ENCODE measurements at places on chromosomes 6 and 20. TPM values are rescaled to one million over a fixed set of nuclear protein-coding genes. Genes with fewer than 3 reads are reported as not detected.
A peak's percentile ranks its signal among the peaks of the same experiment; 100 is the strongest.

The ANKRD6 gene
- 15.8 TPM for total RNA-seq

DNA sequence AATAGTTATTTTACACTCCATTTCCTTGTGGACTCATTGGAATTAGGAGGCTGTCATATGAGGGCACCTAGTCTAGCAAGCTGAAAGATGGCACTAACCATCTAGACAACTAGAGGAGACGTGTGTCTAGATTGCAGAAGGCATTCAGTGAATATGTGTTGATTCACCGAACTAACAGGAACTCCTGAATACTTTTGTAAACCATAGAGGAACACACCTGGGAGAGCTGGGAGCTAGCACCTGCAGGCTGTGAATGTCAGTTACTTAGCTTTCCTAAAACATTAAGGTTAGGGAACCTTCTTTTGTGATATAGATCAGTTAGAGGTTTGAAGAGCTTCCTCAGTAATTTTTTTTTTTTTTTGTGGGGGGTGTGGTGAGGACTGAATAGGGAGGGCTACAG, 7.7 kb downstream of the OPN5 start:
- DNase-seq: no peak

- no peak for DNase-seq
These were observed 3.3 kb upstream of the ZNF337 start for GRCh38 chr20:25699914-25700313.

DNA sequence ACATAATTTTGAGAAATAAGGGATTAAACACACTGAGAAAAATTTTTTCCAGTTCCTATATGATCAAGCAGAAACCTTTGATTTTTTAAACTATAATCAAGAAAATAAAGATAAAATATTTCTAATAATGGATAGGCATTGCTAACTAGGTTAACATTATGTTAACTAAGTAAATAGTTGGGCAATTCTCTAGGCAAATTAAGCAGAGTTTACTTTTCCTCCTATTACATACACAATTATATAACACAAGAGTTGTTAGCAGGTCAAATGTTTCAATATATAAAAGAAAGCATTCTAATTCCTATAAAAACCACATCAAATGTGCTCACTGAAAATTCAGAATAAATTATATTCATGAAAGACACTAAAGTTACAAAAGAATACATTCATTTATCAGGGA, 191.7 kb downstream of the GMDS start:
- DNase-seq: no peak

- no peak for DNase-seq
These were observed 64.4 kb downstream of the CHMP4B start for GRCh38 chr20:33875534-33876026.

DNA sequence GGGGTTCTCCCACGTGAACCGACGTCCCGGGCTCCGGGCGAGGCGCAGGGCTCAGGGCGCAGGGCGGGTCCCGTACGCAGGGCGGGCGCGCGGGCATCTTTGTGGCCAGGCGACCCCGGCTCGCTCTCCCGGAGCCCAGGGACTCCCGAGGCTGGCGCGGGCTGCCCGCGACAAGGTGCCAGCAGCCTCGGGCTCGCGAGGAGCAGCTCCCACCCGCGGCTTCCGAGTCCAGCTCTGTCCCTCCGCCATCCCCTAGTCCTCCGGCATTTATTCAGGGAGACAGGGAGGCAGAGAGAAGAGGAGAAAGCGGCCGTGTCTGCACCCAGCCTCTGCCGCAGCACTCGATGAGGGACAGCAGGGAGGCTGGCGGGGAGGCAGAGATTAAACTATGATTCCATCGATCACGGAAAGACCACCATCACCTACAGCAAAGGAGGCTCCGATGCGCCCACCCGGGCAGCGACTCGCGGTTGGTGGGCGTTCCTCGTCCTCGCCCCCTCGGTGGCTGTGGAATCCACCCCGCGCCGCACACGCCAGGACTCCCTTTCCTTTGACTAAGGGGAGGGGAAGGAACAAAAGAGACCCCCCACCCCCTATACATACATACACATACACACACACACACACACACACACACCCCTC, 1.1 kb downstream of the RGS17 start:
- DNase-seq: peak; percentile 50

DNA sequence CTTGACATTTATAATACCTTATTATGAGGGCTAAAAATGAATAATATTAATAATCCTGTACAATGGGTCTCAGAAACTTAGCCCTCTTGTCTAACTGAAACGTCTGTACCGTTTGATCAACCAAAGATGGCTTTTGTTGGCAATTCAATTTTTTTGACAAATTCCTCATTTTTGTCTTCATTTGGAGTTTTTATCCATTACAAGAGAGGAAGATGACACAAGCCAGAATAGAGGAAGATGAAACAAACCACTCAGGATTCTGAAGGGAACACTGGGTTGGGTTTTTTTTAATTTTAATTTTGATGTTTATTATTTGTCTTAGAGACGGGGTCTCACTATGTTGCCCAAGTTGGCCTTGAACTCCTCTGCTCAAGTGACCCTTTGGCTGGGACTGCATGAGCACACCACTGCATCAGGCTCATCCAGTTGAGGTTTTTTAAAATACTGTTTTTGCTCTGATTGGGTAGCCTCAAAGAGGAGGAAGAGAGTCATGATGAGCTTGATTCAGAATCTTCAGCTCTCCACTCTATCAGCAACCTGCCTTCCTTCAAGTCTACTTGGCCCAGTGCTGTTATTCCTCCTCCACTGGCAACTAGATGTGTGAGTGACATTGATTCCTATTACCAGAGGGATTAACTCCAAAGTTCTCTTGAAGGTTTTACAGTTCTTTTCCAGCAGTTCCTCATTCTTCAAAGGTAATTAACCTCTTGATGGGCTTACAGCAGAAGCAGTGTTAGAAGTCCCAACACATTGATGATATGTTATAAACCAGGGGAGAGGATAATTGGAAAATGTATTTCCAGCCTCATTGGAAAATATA, 71.3 kb downstream of the ATXN1 start:
- no peak for DNase-seq

- DNase-seq: no peak
These were observed 7.2 kb upstream of the NELFCD start for GRCh38 chr20:58973866-58974265.

DNA sequence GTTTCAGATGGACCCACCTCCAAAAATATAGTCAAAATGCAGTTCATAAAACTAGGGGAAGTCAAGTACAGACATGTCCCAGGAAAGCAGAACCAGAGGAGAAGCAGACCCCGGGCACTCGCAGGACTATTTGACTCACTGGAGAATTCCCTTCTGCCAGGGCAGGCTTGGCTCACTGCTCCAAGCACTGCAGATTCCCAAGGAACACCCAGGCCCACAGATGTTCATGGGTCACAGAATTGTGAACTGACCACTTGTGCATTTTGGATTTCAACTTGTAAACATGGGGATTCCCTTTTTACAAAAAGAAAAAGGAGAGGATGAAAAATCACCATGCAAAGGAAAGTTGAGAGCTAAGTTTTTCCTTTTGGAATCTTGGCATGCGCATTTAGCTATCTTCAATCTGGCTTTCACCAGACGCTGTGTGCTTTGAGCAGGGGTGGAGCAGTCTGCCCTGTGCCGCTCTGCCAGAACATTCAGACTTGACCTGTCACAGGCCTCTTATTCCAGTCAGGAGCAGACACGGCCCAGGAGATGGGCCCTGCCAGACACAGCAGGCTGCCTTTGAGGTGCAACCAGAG, 237.5 kb upstream of the TAB2 start:
- DNase-seq: no peak

DNA sequence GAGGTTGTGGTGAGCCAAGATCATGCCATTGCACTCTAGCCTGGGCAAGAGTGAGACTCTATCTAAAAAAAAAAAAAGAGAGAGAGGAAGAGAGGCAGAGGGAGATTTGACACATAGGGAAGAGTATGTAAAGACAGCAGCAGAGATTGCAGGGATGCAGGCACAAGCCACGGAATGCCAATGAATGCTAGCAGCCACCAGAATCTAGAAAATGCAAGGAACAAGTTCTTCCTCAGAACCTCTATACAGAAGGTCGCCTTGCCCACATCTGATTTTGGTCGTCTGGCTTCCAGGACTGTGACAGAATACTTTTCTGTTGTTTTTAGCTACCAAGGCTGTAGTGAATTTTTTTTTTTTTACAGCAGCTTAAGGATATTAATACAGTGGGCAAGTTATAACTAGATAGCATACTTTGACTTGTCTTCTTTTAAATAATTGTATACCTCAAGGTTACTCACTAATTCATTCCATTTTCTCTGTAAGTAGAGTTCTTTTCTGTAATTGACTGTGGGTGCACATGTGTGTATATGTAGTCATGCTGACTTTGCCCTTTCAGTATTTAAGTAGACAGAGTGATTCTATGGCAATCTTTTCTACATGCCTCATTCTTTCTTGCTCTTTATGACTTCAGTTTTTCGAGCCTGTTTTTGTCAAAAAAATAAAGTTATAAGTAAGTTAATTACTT, 402.2 kb downstream of the GJA1 start:
- no peak for DNase-seq

GRCh38 chr6:149909701-149910470, 12.0 kb upstream of the RAET1E start:
- no peak for DNase-seq

GRCh38 chr6:163539101-163539762, 124.7 kb downstream of the QKI start:
- no peak for DNase-seq

DNA sequence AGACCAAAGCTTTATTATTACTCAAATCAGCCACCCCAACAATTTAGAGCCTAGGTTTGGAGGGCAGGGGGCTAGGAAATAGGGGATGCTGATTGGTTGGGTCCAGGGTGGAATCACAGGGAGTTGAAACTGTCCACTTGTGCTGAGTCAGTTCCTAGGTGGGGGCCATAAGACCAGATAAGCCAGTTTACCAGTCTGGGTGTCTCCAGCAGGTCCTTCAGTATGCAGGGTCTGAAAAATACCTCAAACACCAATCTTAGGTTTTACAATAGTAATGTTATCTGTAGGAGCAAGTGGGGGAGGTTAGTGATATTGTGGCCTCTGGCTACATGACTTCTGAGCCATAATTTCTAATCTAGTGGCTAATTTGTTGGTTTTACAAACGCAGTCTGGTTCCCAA, 63.2 kb downstream of the UBR2 start:
- DNase-seq: no peak

- DNase-seq: no peak
These were observed 36.8 kb downstream of the MANEA start for GRCh38 chr6:95614094-95614493.

The PPP1R3D gene
- 1.8 TPM for total RNA-seq

DNA sequence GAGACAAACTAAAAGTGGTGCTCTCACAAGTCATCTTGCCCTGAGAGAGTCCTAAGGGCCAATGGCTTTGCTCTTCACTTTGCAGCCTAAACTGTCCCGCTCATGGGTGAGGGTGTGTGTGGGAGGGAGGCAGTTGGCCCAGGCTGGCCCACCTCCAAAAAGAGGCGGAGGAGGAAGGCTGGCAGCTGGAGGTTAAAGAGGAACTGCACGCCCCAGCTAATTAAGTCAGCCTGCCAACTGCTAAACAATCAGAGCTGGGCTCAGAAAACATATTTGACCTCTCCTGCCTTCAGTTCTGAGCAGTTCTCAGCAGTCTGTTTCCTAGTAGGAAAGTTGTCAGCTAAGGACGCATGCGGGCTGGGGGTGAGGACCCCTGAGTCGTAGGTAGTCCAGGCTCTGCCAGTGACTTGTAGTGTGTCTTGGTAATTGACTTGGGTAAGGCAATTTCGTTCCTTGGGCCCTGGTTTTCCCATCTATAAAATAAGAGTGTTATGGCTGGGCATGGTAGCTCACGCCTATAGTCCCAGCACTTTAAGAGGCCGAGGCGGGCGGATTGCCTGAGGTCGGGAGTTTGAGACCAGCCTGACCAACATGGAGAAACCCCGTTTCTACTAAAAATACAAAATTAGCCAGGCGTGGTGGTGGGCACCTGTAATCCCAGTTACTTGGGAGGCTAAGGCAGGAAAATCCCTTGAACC, 17.0 kb downstream of the GSS start:
- DNase-seq: peak; percentile 61

DNA sequence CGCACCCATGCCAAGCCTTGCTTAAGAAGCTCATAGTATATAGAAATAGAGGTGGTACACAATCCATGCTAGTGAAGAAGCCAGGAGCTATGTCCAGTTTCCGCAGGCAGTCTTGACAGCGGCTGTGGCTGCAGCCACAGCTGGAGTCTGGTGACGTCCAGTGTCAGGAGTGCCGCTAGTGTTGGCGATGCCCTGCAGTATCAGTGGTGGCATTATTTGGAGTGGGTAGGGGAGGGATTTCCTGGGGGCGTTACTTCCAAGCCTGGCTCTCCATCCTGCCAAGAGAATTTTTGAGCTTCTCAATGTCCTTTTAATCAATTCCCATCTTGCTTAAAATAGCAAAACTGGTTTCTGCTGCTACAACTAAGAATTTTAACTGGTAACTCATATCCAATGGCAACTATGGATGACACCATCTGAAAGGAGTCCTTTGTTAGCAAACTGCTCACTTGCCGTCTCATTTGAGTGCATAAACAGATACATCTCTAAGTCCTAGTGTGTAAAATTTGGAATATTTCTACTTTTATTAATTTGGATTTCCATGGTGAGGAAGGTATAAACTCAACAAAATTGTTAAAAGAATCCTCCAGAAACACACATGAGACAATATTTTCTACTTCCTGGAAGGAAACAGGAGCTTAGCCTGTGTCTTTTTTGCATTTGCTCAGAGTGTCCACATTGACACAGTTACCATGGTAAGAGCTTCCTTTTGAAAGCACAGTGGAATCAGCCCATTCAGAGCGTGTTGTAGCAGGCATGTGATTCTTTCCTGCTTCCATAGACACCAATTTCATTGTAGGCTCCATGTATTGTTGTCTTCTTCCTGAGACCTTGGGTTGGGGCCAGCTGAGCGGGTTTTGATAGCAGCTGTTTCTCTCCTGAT, 44.6 kb upstream of the PXDC1 start:
- no peak for DNase-seq

The TNFRSF6B gene
- 2.0 TPM for total RNA-seq

The PAX1 gene
- total RNA-seq: not detected

DNA sequence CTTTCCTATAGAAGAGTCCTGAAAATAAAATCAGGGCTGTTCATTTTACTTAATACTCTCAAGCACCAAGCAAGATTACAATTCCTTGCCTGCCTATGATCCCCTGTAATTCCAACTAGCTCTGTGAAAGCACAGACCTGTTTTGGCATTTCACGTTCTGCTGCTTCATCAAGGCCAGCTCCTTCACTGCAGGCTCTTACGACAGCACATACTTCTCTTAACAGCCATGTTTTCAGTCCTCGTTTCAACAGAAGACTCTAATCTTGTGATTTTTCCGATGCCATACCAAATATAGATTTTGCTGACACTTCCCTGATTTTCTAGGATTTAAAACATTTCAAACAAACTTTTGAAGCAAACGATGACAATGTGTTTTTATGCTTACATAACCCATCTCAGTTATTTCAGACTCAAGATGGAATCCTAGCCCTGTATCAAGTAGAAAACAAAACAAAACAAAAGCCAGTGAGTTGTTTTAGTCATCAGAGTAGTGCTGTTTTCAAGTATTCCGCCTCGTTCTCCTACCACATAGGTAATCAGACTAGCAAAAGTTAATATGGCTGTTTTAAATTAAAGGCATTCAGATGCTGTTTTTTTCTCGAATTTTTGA, 616.5 kb upstream of the CITED2 start:
- DNase-seq: no peak

The BMP6 gene
- not detected for total RNA-seq

GRCh38 chr20:48295445-48295903, 510.2 kb upstream of the SULF2 start:
- DNase-seq: no peak

GRCh38 chr20:49445176-49445575, 37.3 kb downstream of the KCNB1 start:
- peak; percentile 57 for DNase-seq

The MKKS gene
- 12.1 TPM for total RNA-seq

The PEX6 gene
- total RNA-seq: 118 TPM

All from stomach (tissue), 19 donors.